ENCODE measurements at places on chromosomes 7 and 10. TPM values are rescaled to one million over a fixed set of nuclear protein-coding genes. Genes with fewer than 3 reads are reported as not detected.

DNA sequence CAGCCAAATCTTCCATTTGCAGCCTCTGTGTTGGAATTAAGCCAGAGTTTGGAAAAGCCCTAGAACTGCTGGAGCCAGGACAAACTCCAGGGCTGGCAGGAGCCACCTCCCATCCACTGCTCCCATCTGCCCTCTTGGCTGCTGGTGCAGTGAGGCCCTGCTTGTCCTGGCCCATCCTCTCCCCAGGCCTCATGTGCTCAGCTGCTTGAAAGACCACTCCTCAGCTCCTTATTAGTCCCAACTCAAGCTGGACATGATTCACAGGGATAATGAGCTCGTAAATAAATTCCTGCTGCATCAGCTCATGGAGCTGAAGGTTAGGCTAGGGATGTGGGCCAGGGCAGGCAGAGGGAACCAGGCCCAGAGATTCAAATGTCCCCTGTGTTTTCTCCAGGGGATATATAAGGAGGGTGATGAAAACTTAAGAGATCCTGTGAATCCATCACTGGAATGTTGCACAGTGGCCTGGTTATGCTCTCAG, 282.8 kb downstream of the RPS24 start:
- no peak for DNase-seq

- no peak for DNase-seq
Observed at GRCh38 chr7:107100824-107101223, 56.3 kb downstream of the PRKAR2B start.

DNA sequence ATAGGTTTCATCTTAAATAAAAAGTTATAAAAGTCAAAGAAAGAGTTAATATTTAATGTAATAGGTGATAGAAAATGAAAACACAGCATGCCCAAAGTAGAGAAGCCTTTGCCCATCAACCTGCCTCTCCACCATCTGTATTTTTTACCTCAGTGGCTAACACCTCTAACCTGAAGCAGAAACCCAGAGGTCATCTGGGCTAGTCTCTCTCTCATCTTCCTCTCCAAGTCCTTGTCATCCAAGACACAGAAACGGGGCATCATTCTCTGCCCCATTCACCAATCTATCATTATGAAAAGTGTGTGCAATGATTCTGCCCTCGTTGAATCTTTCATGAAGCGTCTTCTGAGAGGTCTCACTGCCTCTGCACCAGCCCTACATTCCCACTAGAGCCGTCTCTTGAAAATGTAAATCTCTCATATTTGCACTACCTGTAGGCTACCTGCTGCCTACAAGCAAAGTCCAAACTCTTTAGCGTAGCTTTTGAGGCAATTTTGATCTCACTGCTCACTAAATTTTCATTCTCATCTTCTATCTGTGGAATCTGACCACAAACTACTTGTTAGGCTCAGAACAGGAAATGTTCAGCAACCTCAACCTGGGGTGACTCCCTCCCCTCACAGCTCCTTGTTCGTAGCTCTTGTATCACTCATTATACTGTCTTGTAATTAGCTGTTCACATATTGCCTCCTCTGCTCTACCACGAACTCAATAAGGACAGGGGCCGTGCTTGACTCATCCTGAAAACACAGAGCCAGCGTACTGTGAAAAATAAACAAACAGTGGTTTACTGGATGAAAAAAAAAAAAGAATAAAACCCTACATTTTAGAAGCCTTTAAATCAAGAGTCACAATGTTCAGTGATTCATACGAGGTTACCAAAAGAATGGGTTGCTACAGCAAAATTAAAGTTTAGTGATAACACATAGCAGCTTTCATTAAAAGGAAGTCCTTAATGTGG, 83.1 kb downstream of the CTNNA3 start:
- DNase-seq, result no peak

ANLN gene
- polyA plus RNA-seq, result 45.3 TPM

DNA sequence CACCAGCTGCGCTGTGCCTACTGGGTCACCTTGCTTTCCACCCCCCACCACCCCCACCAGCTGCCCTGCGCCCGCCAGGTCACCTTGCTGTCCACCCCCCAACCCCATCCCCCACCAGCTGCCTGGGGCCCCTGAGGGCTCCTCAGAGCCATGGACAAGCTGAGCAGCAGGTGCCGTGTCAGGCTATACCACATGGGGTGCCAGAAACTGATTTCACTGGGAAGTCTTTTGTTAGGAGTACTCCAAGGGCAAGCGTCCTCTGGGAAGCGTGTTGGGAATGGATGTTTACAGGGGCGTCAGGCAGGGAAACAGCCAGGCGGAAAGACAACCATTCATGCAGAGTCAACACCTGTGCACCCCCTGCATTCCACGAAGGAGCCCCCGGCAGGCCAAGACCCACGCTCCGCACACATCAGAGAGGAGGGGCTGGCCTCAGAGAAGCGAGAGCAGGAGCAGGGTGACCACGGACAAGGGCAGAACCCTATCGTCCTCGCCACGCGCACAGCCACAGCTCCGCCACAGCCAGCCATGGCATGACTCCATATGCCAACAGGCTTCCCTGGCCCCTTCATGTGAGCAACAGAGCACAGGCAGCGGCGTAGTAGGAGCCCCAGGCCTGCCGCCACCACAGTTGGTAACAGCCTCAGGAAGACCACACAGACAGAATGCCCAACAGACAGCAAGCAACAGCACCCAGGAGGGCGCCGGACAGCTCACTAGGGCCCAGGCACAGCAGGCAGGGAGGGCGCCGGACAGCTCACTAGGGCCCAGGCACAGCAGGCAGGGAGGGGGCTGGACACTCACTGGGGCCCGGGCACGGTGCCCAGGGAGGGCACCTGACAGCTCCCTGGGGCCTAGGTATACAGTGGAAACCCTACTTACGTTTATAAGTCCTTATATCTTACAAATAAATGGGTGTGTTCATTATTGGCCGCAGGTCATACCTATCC, 180.8 kb downstream of the MAD1L1 start:
- no peak for DNase-seq

GRCh38 chr10:70330671-70331070, 46.9 kb upstream of the NPFFR1 start:
- DNase-seq, result no peak

NUTM2D gene
- 12.7 TPM for polyA plus RNA-seq

DNA sequence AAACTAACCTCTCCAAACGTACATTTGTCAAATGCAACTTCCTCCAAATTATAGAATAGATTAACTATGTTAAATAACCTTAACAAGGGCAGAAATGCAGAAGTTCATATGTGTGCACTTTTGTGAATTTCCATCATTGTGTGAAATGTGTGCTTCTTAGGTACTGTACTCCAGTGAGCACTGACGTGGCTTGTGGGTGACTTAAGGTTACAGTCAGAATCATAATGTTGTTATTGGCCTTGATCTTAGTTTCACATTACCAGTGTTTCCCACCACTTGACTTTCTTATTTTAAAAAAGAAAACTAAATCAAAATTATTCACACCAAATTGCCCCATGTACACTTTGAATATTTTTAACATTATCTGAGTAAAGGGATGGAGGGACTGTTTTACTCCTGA, 155.1 kb upstream of the FZD8 start:
- no peak for DNase-seq

- DNase-seq, result no peak
Observed at GRCh38 chr7:69182596-69183467, 415.4 kb upstream of the AUTS2 start.

- no peak for DNase-seq
Observed at GRCh38 chr7:142529591-142529990, 219.7 kb upstream of the PRSS1 start.

- DNase-seq, result no peak
Observed at GRCh38 chr7:111564078-111564477, 1.8 kb upstream of the IMMP2L start.

GRCh38 chr10:78862328-78862640, 206.5 kb upstream of the ZMIZ1 start:
- DNase-seq, result no peak

DNA sequence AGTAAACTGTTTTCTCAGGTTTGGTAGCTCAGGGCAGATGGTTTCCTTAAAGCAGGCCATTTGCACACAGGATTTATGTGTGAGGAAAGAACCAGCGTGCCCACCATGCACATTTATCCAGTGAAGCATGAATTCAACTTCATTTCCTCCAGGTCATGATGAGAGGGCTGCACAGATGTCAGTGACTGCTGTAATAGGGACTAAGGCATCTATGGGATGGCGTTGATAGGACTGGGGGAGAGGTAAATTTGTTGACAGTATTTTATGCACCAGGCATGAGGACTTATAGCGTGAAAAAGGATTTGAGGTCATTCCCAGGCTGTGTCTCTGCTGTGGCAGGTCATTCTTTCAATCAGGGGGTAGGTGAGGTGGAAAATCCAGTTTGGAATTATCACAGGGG, 302.9 kb downstream of the XPNPEP1 start:
- no peak for DNase-seq

BTBD16 gene
- 1.4 TPM for polyA plus RNA-seq

GRCh38 chr7:130352194-130353074, 7.8 kb downstream of the CPA5 start:
- no peak for DNase-seq

DNA sequence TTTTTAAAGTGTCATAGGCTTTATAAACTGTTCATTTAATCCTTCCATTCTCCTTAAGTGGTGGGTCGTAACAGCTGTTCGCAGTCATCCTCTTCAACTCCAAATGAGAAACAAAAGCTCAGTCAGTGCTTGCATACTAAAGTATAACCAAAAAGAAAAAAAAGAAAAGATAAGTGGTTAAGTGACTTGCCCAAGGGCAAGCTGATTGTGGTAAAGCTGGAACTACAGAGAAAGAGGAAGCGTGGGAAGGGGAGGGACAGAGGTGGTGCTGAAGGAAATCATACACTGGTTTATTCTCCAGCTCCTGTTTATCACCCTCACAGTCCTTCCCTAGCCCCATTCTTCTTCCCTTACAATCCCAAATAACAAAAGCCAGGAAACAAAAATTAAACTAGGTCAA, 29.6 kb downstream of the IDE start:
- DNase-seq, result no peak

DNA sequence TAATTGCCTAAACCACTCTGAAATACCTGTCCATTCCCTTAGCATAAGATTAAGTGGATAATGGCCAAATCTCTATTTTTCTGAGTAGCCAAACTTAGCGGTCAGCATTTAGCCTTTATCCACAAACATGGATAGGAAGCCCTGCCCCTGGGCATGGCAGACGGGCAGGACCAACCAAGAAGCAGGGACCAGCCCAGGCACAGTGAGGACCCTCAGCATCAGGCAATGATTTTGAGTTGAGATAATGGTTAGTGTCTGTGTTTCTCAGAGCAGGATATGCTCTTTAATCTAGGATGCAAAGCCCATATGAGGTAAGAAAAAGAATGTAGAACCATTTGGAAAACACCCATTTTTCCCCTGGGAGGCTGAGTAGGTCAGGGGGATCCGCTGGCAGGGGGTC, 131.7 kb downstream of the DPP6 start:
- no peak for DNase-seq

CFTR gene
- polyA plus RNA-seq, result 11.3 TPM

AKR1C8 gene
- polyA plus RNA-seq, result 0.20 TPM

- no peak for DNase-seq
Observed at GRCh38 chr7:149869867-149870266, 3.9 kb upstream of the ATP6V0E2 start.

DNA sequence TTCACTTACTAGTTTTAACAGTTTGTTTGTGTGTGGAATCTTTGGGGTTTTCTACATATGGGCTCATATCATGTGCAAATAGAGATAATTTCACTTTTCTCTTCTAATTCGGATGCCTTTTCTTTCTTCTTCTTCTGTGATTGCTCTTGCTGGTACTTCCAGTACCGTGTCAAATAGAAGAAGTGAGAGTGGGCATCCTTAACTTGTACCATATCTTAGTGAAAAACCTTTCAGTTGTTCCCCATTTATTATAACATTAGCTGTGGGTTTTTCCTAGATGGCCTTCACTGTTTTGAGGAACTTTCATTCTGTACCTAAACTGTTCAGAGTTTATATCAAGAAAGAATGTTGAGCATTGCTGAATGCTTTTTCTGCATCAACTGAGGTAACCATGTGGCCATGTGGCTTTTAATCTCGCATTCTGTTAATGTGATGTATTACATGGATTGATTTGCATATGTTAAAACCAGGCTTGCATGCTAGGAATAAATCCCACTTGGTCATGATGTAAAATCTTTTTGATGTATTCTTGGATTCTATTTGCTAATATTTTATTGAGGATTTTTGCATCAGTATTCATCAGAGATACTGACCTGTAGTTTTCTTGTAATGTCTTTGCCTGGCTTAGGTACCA, 78.7 kb downstream of the FAM107B start:
- no peak for DNase-seq

FAM221A gene
- 27.9 TPM for polyA plus RNA-seq

DNA sequence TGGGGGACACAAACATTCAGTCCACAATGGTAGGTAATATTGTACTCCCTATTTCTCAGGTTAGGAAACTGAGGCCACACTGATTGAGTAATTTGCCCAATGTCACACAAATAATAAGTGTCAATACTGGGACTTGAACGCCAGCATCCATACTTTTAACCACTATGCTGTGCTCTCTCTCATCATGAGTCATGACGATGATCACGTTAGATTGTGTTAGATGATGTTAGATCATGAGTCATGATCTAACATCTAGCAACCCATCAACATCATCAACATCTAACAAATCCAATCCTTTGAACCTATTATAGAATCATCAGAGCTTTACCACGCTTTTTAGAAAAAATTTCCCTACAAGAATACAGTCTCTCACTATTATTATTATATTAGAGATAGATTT, 28.1 kb upstream of the HERPUD2 start:
- no peak for DNase-seq

GRCh38 chr7:129993275-129993674, 40.5 kb upstream of the UBE2H start:
- DNase-seq, result no peak

GRCh38 chr7:127781081-127781480, 129.1 kb downstream of the SND1 start:
- no peak for DNase-seq

DNA sequence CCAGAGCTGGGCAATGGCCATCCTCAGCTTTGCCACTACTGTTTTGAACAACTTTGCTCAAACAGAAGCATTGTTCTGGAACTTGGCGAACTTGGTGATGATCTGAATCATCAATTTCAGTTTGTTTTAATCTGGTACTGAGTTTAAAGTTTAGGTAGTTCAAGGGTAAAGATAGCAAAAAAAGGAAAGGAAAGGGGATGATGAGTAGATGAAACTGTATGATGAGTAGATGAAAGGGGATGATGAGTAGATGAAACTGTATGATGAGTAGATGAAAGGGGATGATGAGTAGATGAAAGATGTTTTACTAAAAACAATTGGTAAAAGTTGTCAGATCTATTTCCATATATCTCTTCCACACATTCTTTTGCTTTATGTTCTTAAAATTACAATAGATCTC, 737.0 kb downstream of the LRMDA start:
- no peak for DNase-seq

MACROH2A2 gene
- polyA plus RNA-seq, result 75.9 TPM

DNA sequence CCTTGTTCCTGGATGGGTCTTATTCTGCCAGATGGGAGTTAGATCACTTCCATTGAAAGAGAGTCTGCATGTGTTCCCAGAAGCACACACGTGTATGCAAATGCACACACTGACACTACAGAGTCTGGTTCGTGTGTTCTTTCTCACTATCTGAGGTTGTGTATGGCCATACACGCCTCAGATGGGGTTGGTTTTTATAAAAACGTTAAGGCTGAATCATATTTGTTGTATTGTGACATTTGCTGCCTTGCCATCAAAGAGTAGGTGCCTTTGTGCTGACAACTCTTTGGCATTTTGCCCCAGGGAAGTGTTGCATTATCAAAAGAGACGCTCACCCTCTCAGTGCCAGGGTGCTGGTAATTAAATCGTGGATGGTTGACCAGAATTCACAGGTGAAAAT, 37.7 kb upstream of the HDAC9 start:
- DNase-seq, result no peak

AP1S1 gene
- 66.7 TPM for polyA plus RNA-seq

- DNase-seq, result no peak
Observed at GRCh38 chr10:31133251-31133791, 101.7 kb upstream of the ZNF438 start.

Data from left kidney (tissue), 8 donors.